Osteoblast (primary cell): ENCODE measurements at places on chromosomes 12 and 14. TPM values are rescaled to one million over a fixed set of nuclear protein-coding genes. Genes with fewer than 3 reads are reported as not detected.

SLCO1A2 gene
- total RNA-seq: not detected in 2 replicates

C1R gene
- total RNA-seq: 313 and 330 TPM in 2 replicates

TCL1B gene
- total RNA-seq: not detected in 2 replicates

PPM1H gene
- total RNA-seq: 13.0 and 13.4 TPM in 2 replicates

TAS2R9 gene
- total RNA-seq: not detected in 2 replicates

FAM222A gene
- 0.29 and 0.36 TPM in 2 replicates for total RNA-seq

MARK3 gene
- 101 and 108 TPM in 2 replicates for total RNA-seq

- no peaks in the 10 kb centered on the region for H3K27me3 ChIP-seq
- no peak for DNase-seq
- no peak overlapping the region for H3K27ac ChIP-seq
- peaks cover 8% of the 10 kb centered on the region for H3K4me1 ChIP-seq
- no peak overlapping the region for H3K4me3 ChIP-seq
These were observed 8.7 kb downstream of the DRAM1 start for GRCh38 chr12:101885912-101886561.

GRCh38 chr12:93839064-93839463, 161.9 kb downstream of the CRADD start:
- H3K27ac ChIP-seq: no peak overlapping the region
- DNase-seq: no peak
- H3K4me3 ChIP-seq: no peak overlapping the region
- H3K27me3 ChIP-seq: no peaks in the 10 kb centered on the region
- H3K4me1 ChIP-seq: no peaks in the 10 kb centered on the region

DNA sequence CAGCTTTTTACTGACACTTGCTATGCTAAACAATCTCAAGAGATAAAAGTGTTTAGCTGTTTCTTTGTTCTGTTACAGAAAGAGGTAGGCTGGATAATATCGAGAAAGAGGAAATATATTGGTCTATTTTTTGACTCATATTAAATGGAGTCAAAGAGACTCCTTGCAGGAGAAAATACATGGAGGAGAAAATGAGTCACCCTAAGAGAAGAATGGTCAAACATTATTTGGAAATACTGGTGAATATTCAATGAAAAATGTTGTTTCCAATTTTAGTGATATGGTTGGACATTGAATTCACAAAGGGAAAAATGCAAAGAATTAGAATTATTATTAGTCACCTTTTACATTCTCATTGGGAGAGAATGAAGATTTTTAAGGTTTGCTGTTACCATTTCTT, 3.2 kb downstream of the KCNJ8 start:
- peak; percentile 83 for DNase-seq
- no peak overlapping the region for H3K4me3 ChIP-seq
- H3K36me3 ChIP-seq: no peaks in the 10 kb centered on the region

DNA sequence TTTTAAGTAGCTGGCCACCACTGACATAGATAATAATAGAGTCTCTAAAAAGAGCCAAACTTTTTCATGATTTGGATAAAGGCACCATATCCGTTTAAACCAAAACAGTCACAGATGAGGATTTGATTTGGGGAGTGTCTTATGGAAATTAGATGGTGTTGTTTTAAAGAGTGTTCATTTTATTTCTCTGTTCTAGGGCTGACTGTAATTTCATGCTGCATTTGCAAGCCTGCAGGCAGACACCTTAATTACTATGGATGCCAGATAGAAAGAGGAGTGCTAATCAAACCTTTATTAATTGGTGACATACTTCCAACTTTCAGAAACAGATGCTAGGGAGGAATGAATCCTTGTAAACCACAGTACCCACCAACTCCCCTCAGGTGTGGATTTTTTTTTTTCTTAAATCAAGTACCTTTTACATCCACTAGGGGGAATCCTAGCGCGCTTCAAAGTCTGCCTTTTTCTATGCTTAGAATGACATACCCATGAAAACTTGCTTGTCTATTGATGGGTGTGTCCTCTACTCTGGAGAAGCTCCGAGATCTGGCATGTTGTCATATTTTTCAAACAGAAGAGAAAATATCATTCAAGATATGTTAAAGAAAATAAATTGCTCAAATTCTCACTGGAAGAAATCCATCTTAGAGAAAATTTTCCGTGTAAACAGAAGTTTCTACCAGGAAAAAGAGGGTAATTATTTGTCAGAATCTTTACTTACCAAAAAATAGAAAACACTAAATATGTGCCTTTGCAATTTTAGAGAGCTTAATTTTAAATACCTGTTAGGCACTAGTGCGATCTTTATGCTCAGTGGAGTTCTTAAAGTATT, 14.2 kb upstream of the PLXNC1 start:
- DNase-seq: peak; percentile 80
- no peaks in the 10 kb centered on the region for H3K4me1 ChIP-seq
- no peak overlapping the region for H3K4me3 ChIP-seq
- peaks cover 18% of the 10 kb centered on the region for H3K27me3 ChIP-seq

GRCh38 chr12:131100031-131100674, 146.4 kb downstream of the ADGRD1 start:
- no peaks in the 10 kb centered on the region for H3K4me1 ChIP-seq
- peak; percentile 62 for DNase-seq
- H3K27me3 ChIP-seq: no peaks in the 10 kb centered on the region
- H3K36me3 ChIP-seq: no peaks in the 10 kb centered on the region
- no peak overlapping the region for H3K27ac ChIP-seq
- no peak overlapping the region for H3K4me3 ChIP-seq

DNA sequence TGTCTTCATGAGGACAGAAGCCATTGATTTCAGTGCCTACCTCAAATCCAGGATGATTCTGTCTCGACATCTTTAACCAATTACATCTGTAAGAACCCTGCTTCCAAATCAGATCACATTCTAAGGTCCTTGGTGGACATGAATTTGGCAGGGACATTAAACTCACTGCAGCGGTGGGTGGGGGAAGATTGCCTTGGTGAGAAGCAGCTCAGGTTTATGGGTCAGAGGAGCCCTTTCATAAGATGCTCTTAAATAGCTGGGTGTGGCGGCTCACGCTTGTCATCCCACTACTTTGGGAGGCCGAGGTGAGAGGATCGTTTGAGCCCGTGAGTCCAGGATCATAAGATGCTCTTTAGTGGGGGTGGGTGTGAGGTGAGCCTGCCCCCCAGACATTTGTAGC, 42.9 kb downstream of the ELK3 start:
- H3K27me3 ChIP-seq: no peaks in the 10 kb centered on the region
- H3K27ac ChIP-seq: peak overlapping the region; percentile 96
- H3K36me3 ChIP-seq: peaks cover 10% of the 10 kb centered on the region

GRCh38 chr12:14367040-14367661, 1.7 kb downstream of the ATF7IP start:
- peak overlapping the region; percentile 90 for H3K27ac ChIP-seq
- DNase-seq: no peak
- H3K4me3 ChIP-seq: peak overlapping the region; percentile 84

DNA sequence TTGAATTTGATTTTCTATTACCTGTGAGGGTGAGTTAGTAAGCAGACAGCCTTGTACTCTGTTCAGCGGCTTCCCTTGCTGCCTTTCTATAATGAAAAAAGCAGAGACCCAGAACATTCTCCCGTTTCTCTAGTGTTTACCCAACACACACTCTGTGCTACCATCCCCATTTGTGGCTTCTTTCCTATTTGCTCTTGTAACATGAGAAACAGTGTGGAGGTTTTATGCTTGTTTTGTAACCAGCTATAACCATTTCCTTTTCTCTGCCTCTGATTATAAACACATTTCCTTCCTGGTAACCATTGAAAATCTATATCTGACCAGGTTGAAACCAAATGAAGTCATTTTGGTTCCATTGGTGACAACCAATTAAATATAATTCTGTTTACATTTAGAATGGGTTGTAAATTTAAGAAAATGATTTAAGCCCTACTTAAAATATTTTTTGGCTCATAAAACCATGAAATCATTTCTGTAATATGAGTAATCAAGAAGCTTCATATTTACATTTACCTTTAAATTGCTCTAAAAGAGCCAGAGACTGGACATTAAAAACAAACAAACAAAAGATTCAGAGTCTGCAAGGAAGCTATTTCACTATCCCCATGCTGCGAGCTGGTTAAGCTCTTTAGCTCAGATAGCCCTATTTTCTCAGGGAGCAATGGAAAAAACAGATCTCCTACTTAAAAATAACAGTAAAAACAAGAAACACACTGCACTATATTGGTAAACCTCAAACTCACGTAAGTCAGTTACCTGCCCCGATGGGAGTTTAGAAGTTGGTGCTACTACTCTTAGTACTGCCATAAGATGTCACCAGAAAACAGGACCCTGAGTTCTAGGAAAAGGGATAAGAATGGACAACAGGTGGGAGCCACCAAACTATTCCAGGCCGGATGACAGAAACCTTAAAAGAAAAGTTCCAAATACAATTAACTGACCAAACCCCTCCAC, 206.5 kb upstream of the EEA1 start:
- H3K4me3 ChIP-seq: no peak overlapping the region
- H3K4me1 ChIP-seq: peaks cover 22% of the 10 kb centered on the region
- DNase-seq: no peak
- no peaks in the 10 kb centered on the region for H3K27me3 ChIP-seq
- H3K36me3 ChIP-seq: no peaks in the 10 kb centered on the region

DNA sequence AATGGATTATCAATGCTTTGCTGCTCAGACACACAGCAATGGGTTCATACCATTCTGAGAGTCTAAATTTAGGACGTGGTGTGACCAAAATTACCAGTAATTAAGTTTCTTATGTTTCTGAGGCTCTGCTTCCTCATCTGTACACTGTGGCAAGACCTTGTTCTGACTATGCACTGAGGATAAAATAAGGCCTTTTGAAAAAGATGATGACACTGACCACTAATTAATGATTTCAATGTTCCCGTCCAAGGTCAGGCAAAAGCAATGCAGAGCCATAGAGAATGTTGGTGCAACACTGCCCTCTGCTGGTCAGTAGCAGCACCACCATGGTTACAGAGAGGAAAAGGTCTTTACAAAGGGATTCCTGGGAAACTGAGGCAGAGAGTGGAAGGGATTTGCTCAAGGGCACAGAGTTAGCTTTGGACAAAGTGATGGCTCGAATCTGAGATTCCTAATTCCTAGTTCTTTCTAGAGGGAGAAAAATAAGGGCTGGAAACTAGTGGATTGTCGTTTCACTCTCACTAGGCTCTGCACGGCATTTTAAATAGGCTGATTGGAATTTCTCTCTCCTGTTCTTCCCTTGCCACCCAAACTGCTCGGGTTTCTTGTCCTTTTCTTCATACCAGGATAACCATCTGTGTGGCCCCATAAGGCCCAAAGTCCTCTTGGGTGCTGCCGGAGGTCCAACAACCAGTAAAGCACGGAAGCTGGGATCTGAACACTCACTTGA, 22.3 kb upstream of the P2RX7 start:
- no peak for DNase-seq
- H3K36me3 ChIP-seq: no peaks in the 10 kb centered on the region
- H3K4me1 ChIP-seq: no peaks in the 10 kb centered on the region

DNA sequence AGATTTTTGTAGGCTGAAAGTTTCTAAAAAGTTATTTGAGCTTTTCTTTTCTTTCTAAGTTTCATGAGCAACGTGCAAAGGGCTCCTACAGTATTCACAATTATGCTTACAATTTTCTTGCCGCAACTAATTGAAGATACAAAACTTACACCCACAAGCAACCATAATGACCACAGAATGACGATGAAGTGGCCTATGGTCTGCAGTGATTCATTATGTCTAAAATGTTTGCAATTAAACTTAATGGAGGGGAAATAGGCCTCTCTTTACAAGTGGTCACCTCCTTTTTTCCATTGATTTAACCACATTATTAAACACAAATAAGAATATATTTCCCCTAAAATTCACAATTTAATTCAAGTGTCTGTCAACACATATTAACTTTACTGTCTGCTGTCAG, 732.6 kb upstream of the FLRT2 start:
- no peaks in the 10 kb centered on the region for H3K27me3 ChIP-seq
- H3K4me3 ChIP-seq: no peak overlapping the region
- no peak for DNase-seq
- H3K36me3 ChIP-seq: no peaks in the 10 kb centered on the region
- no peaks in the 10 kb centered on the region for H3K4me1 ChIP-seq

- no peak for DNase-seq
- no peaks in the 10 kb centered on the region for H3K4me1 ChIP-seq
- no peak overlapping the region for H3K27ac ChIP-seq
- H3K36me3 ChIP-seq: no peaks in the 10 kb centered on the region
- H3K27me3 ChIP-seq: peaks cover 37% of the 10 kb centered on the region
These were observed 15.0 kb upstream of the KRT73 start for GRCh38 chr12:52633383-52633782.
